ENCODE measurements at places on chromosomes 2 and 18.

- DNase-seq: no peak
Measured at GRCh38 chr18:63271148-63271547, 48.4 kb downstream of the BCL2 start.

DNA sequence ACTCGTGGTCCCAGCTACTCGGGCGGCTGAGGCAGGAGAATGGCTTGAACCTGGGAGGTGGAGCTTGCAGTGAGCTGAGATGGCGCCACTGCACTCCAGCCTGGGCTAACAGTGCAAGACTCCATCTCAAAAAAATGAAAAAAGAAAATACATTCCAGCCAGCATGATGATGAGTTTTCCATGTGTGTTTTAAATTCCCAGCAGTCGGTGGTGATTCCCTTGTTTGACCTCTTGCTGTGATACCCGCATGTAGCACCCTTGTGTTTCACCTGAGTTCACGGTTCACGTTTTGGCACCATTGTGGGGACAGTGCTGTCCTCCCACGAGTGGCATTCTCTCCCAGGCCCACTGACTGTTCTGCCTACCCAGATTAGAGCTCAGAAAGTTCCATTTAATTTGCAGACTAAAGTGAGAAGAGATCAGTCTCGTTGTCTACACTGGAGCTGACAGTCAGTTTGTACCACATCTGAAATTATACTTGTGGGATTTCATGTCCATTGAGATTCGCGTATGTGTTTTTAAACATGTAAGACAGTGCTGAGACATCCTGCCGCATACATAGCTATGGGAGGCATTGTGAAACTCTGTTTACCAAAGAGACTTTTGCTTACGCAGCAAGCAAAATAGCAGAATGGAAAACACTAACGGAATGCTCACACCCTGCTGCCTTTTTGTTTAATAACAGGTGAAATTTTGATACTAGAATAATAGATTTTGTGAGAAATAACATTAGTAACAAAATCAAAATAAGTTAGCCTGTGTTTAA lies 157.1 kb downstream of the GBX2 start:
- no peak for DNase-seq

- DNase-seq: no peak
Measured at GRCh38 chr2:135676031-135676430, 65.6 kb upstream of the UBXN4 start.

GRCh38 chr18:12333506-12334290 lies 25.7 kb downstream of the TUBB6 start:
- no peak for DNase-seq

DNA sequence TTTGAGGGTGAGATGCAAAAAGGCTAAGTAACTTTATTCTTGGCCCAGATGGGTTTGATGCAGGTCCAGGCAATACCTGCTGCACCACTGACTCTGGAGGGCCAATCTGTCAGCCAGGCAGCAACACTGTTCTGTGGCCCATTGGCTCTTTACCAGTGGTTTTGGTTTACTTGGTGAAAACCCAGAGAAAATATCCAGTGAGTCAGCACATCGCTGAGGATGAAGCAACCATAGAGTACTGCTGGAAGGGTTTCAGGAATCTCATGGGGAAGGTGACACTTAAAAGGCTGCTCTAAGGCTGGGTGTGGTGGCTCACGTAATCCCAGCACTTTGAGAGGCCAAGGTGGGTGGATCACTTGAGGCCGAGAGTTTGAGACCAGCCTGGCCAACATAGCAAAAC lies 192.5 kb upstream of the FAM98A start:
- no peak for DNase-seq

GRCh38 chr2:2926858-2927175 lies 450.8 kb downstream of the EIPR1 start:
- peak; percentile 26 for DNase-seq

- peak; percentile 70 for DNase-seq
Measured at GRCh38 chr2:64932371-64933216, 56.6 kb upstream of the SLC1A4 start.

- DNase-seq: no peak
Measured at GRCh38 chr2:221671515-221671914, 99.4 kb upstream of the EPHA4 start.

- no peak for DNase-seq
Measured at GRCh38 chr2:141015341-141016047, 1115.3 kb downstream of the LRP1B start.

- no peak for DNase-seq
Measured at GRCh38 chr2:191862156-191862775, 15.4 kb upstream of the CAVIN2 start.

- peak; percentile 68 for DNase-seq
Measured at GRCh38 chr18:79524181-79525078, 128.7 kb downstream of the NFATC1 start.

GRCh38 chr2:151922845-151923666 lies 94.8 kb upstream of the ARL5A start:
- no peak for DNase-seq

DNA sequence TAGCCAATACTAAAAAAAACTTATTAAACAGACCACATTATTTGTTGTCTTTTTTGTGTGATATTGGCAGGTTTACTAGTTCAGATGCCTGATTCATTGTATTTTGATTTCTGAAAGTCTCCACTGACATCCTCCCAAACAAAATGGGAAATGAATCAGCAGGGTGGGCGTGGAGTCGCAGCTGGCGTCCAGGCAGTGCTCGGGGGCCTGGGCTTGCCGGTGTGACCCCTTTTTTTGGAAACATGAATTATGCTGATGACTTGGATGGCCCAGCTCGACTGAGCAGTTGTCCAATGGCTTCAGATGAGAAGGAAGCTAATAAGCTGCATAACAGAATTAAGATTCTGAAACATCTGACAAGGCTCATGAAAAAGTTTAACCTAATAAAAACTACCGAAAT lies 1.7 kb upstream of the KCNG2 start:
- DNase-seq: no peak

- DNase-seq: no peak
Measured at GRCh38 chr2:18047213-18047611, 168.7 kb downstream of the KCNS3 start.

DNA sequence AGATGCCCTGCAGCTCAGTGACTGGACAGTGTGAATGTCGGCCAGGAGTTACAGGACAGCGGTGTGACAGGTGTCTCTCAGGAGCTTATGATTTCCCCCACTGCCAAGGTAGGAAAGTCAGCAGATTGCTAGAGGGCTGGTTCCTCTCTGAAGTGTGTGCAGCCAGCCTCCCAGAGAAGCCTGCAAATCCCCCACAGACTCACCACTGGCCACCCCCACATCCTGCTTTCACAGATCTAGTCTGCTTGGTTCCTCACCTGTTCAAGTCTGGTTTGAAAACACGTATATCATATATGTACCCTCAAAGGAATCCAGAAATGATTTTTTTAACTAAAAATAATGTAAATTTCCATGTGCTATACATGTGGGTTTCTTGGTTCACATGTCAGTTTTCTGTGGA lies 121.1 kb downstream of the LAMA3 start:
- DNase-seq: peak; percentile 34

DNA sequence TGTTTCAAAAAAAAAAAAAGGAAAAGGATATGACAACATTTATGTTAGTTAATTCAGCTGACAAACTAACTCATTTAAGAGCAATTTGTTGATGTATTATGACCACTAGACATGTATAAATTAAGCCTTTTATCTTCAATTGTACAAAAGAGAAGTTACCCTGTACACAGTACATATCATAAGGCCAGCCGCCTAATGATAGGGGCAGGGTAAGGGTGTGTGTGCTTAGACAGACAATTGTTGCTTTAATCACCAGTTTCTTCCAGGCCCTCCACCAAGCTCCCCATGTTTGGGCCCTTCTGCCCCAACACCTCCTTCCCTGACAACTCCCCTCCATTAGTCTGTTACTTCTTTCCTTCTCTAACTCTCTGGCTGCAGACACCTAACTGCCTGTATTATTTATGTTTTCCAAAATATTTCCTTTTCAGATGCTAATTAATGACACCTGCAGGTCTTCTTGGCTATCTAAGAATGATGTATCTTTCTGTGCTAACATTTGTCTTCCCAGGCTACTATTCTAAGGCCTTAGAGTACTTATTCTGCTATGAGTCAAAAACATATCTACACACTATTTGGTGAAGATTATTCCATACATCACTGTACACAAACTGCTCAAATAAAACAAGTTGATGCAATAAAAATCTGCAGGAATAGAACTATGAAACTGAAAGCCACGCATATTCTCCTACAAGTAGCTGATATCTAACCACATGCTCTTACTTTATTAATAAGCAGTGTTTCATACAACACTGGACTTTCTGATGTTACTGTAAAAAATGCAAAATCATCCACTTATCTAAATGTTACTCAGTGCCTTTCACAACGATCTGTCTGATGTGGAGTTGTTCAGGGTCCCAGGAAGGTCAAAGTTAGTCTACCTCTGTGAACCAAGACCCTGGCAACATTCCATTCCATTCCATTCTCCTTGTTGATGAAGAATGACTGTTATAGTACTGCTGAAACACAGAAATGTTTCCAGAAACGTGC lies 26.4 kb downstream of the TMEM131 start:
- no peak for DNase-seq

GRCh38 chr2:119249311-119249710 lies 25.7 kb downstream of the STEAP3 start:
- no peak for DNase-seq

DNA sequence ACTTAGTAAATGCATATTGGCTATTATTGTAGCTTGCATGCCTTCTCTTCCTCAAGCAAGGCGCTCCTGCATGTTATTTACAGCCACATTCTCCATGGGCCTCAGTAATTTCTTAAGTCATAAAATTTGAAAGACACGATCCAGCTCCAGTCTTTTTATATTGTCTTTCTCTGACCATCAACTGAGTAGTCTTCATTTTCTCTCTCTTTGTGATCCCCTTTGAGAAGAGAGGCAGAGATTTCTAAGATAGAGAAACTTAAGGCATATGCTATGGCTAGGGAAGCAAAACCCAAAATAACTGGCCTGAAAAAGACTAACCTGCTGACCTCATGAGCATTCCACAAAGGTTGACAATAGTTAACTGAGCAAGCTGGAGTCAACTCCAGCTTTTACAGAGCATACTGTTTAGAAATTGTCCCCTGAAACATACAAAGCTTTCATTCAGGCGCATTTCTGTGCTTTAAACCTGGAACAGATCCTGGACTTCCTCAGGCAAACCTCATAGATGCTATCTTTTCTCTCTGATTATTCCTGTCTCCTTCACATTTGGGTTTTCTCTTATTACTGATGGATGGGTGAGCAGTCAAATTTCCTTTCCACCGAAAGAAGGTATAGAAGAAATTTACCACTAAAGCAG lies 4.6 kb downstream of the DPP4 start:
- no peak for DNase-seq

DNA sequence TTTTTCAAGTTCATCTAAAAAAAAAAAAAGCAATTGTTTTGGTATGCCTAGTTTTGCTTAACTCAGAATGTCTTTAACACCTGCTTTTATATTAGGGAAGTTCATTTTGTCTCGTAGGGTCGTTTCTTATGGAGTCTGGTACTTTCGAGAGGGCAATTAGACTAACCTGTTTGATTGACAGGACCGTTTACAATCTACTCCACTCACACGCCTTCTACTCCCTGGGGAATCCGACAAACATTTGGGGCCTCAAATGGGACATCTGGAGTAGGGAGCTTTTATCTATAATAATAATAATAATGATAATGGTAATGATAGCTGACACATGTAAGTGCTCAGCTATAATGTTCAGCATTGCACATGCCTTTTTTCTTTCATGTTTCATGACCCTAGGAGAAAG lies 261.6 kb upstream of the RASGRP3 start:
- DNase-seq: no peak

GRCh38 chr2:7356909-7357584 lies 439.8 kb downstream of the RNF144A start:
- no peak for DNase-seq

- DNase-seq: no peak
Measured at GRCh38 chr18:55128437-55128836, 169.2 kb upstream of the CCDC68 start.

- DNase-seq: no peak
Measured at GRCh38 chr2:226079671-226080181, 680.2 kb downstream of the NYAP2 start.

- DNase-seq: no peak
Measured at GRCh38 chr2:215355801-215356200, 43.9 kb downstream of the ATIC start.

- no peak for DNase-seq
Measured at GRCh38 chr18:72460210-72460680, 83.9 kb downstream of the CBLN2 start.

GRCh38 chr18:23933407-23933806 lies 81.1 kb upstream of the TTC39C start:
- no peak for DNase-seq

GRCh38 chr2:134705861-134706586 lies 12.8 kb downstream of the TMEM163 start:
- no peak for DNase-seq

GRCh38 chr2:203534621-203535077 lies 452 bp downstream of the RAPH1 start:
- DNase-seq: peak; percentile 47

DNA sequence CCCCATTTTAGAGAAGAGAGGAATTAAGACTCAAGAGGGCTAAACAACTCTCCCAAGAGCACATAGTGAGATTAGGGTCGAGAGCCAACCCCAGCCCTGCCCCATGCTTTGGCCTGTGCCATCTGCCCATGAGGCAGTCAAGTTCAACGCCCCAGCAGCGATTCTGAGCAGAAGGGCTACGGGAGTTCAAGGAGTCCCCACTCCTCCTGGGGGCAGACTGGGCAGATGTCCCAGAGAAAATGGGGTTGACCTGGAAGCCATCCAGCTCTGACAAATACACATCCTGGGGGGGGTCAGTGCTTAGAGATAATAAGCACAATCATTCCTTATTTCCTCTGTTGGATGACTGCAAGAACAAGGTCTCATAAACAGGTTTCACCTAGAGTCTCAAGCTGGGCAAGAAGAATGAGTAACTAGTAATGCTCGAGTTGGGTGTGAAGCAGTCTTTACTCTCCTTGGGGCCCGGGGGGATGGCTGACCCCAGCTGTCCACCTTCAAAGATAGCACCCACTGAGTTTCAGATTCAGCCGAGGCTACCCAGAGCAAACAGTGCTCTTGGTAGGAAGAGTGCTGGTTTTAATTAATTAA lies 716.4 kb downstream of the RNF144A start:
- no peak for DNase-seq

GRCh38 chr18:49697757-49698524 lies 115.4 kb downstream of the ACAA2 start:
- no peak for DNase-seq

GRCh38 chr18:80168346-80168745 lies 59.3 kb downstream of the ADNP2 start:
- no peak for DNase-seq

- DNase-seq: no peak
Measured at GRCh38 chr2:239459056-239459455, 58.2 kb upstream of the HDAC4 start.

DNA sequence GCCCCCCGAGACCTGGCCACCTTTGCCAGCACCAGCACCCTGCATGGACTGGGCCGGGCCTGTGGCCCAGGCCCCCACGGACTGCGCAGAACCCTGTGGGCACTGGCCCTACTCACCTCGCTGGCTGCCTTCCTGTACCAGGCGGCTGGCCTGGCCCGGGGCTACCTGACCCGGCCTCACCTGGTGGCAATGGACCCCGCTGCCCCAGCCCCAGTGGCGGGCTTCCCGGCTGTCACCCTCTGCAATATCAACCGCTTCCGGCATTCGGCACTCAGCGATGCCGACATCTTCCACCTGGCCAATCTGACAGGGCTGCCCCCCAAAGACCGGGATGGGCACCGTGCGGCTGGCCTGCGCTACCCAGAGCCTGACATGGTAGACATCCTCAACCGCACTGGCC lies 554 bp downstream of the ASIC4 start:
- DNase-seq: no peak

Measured in GM20000 (cell line).